ENCODE measurements at places on chromosomes 1 and 21.

- DNase-seq, result no peak
These were observed 8.9 kb upstream of the C1orf174 start for GRCh38 chr1:3908886-3909517.

DNA sequence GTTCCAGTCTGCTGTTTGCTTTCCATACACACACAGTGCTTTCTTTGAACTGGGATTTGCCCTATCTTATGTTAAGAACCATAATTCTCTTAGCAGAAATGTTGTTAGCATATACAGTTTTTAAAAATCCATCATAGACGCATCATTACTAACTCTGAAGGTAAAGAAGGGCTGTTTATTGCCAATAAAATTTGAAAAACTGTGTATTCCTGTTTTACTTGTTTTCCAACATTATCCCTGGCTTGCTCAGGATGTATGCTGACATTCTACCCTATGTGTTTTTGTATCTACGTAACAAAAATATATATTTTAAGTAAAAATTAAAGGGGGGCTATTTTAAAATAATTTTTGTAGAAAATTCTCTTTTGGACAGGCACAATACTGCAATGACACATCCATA, 857.2 kb downstream of the BRINP3 start:
- DNase-seq, result no peak

- no peak for DNase-seq
These were observed 11.1 kb downstream of the ECE1 start for GRCh38 chr1:21278860-21279845.

DNA sequence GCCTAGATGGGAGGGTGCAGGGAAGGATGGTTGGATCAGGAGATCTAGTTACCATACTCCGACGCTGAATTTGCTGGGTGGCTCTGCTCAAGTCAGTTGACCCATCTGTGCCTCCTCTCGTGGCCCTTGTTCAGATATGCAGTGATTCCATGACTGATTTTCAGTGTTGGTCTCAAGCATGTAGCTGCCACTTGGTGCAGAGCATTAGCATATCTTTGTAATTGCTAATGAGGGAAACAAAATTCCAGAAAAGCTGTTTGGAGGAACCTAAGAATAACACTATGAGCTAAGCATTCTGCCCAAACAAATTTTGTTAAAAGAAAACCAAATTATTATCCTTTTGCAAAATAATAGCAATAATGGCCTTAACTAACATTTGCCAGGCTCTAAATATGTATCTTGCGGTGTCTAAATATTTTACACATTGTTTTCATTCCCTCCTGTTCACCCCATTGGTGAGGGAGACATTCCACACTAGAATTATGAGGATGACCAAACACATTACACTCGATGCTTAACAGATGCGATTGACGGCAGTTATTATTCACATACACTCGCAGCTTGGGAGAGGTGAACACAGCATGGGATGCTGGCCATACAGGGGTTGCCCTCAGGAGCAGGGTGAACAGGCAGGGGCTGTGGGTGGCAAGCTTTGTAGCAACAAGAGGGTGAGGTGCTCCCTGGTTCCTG, 69.1 kb downstream of the KCNJ15 start:
- no peak for DNase-seq

GRCh38 chr1:225539575-225539974, 111.7 kb upstream of the LBR start:
- DNase-seq, result no peak

- no peak for DNase-seq
These were observed 4.9 kb downstream of the LY9 start for GRCh38 chr1:160800645-160801408.

GRCh38 chr1:54335011-54335754, 71.0 kb downstream of the SSBP3 start:
- DNase-seq, result peak; percentile 61

DNA sequence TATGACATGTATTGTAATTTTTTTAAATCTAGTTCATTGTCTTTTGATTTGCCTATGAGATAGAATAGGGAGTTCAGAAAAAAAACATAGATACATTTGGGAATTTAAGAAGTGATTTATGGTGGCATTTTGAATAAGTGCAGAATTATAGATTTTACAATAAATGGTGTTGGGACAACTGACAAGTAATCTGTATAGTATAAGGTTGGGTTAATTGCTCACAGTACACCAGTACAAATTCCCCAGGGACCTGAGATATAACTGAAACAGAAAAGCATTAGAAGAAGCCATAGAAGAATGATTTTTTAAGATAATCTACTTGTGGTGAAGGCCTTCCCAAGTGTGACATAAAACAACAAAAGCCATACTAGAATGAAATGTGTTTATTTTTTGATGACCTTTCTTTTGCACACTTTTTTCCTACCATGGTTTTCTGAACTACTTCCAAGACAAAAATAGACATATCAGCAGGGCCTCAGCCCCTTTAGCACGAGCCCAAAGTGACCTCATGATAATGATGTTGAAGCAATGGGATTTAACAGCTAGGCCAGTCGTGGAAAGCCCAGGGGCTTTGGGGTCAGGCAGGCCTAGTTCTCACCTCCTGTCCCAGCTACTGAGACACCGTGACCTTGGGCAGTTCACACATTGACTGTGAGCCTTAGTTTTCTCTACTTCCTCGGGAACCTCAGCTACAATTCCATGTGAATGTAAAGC, 87.4 kb downstream of the GREM2 start:
- DNase-seq, result no peak

- DNase-seq, result no peak
These were observed 47.8 kb upstream of the SRSF10 start for GRCh38 chr1:24027838-24028468.

DNA sequence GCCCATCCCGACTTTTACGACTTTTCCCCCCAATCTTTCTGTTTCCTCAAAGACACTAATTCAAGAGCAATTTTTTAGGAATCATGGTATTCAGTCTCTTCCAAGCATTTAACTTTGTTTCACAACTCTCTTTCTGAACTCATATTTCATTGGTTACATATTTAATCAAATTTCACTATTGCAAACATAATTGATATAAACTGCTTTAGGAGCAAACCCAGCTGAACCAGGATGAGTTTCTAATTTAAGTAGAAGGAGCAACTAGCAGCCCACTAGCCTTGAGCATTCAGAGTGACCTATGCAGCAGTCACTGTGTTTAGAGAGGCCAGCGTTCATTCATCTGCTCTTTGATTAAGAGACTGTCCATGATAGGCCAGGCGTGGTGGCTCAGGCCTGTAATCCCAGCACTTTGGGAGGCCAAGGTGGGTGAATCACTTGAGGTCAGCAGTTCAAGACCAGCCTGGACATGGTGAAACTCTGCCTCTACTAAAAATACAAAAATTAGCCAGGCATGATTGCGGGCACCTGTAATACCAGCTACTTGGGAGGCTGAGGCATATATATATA, 1.8 kb downstream of the CELA2B start:
- no peak for DNase-seq

DNA sequence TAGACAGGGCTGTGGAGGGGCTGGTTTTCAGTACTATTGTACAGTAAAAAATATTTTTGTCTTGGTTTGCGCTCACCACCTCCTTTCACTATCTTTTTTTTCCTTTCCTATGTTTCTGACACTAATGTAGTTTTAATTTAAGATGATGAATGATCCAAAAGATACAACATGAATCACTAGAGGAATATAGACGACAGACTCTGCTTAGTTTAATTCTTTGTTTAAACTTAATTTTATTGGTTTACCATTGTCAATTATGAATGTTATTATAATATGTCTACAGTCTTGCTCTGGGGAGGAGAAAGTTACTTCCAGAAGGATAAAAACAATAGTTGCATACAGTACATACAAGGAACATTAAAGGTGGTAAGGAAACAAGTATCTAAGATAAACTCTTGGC, 682.4 kb upstream of the ADGRL4 start:
- no peak for DNase-seq

GRCh38 chr1:191561276-191561675, 597.0 kb upstream of the RGS18 start:
- no peak for DNase-seq

- no peak for DNase-seq
These were observed 15.8 kb downstream of the SPEN start for GRCh38 chr1:15863156-15863901.

GRCh38 chr1:184555665-184556641, 169.1 kb downstream of the C1orf21 start:
- no peak for DNase-seq

DNA sequence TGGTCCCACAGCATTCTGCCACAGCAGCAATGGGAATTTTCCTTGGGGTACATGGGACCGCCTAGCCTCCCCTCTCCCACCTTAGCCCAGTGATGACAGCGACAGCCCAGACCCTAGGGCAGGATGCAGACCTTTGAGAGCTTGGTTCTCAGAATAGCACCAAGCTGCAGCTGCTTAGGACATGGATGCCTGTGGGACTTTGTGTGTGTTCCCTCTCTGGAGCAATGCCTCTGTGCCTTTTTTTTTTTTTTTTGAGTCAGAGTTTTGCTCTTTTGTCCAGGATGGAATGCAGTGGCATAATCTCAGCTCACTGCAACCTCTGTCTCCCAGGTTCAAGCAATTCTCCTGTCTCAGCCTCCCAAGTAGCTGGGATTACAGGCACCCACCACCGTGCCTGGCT, 44.2 kb upstream of the AK4 start:
- DNase-seq, result no peak
